ENCODE measurements at places on chromosomes 2 and 18. TPM values are rescaled to one million over a fixed set of nuclear protein-coding genes. Genes with fewer than 3 reads are reported as not detected.

FSIP2 gene
- total RNA-seq: 0.86 TPM

GNLY gene
- total RNA-seq: not detected

PPP1R1C gene
- total RNA-seq: 0.32 TPM

NPC1 gene
- 34.5 TPM for total RNA-seq

TEKT4 gene
- total RNA-seq: not detected

GPR39 gene
- 3.2 TPM for total RNA-seq

NAT8 gene
- total RNA-seq: not detected

IL36B gene
- total RNA-seq: not detected

NT5DC4 gene
- total RNA-seq: not detected

FLACC1 gene
- total RNA-seq: 0.64 TPM
